ENCODE measurements at places on chromosomes 16 and 17.

DNA sequence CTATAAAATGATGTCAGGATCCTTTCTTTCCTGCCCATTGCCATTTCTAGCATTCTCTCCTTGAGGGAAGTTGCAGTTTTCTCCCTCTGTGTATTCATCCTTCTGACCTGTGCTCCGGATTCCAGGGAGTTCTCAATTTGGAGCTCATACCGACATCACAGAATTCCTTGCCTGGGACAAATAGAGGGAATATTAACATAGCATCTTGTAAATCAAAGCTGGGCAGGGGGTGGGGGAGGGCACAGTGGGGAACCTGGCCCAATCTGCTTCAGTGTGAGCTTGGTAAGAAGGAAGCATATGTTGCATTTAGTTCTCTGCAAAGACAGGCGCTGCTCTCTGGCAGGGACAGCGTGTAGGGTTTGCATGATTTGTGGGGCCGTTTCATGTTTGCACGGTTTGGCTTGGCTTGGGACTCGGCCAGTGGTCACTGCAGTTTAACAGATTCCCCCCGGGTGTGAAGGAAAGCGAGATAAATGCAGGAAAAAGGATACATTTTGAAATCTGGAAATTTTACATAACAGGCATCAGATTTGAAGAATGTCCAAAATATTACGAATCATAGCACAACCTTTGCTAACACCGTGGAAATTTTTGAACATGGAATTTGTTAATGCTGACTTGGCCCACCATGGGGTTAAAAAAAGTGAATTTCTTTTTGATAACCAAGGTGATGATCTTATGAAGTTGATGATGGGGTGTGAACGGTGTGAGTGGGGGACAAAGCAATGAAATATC, 178.0 kb downstream of the WWOX start:
- H3K4me3 ChIP-seq, result no peak overlapping the region
- H3K27me3 ChIP-seq, result no peaks in the 10 kb centered on the region
- H3K36me3 ChIP-seq, result no peaks in the 10 kb centered on the region
- DNase-seq, result no peak

DNA sequence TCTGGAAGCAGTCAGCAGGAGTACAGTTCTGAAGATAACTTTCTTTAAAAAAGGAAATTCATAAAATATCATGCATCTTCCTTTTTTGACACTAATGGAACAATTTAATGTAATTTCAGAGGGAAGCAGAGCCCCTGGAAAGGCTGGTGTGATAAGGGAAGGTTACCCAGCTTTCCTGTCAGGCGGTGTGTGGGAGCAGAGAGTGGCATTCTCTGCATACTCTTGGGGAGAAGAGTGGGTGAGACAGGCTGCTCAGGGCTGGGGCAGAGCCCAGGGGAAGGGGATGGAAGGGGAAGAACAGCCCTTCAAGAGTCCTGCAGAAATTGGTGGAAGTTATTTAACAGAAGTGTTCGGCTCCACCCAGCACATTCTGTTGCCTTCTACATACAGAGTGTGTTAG, 84.7 kb downstream of the PRKCB start:
- H3K27me3 ChIP-seq, result no peaks in the 10 kb centered on the region
- DNase-seq, result no peak
- H3K4me3 ChIP-seq, result no peak overlapping the region

DNA sequence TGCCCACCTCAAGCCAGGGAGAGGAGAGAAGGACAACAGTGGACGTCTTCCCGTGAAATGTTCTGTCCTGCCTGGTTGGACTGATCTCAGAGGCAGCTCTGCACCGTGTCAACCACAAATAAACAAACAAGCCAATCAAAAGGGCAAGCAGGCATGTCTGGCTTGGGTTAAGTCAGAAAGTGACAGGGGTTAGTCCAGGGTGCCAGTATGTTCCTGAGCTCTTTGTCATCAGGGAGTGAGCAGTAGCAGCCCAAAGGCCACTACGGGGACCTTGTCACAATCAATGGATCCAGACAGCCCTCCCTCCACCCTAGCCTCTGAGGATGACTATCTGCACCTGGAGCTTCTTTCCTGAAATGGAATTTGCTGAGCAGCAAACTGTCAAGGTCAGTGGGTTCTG, 35.0 kb downstream of the CNGB1 start:
- H3K4me3 ChIP-seq, result no peak overlapping the region
- H3K36me3 ChIP-seq, result no peaks in the 10 kb centered on the region
- no peak overlapping the region for H3K27ac ChIP-seq

DNA sequence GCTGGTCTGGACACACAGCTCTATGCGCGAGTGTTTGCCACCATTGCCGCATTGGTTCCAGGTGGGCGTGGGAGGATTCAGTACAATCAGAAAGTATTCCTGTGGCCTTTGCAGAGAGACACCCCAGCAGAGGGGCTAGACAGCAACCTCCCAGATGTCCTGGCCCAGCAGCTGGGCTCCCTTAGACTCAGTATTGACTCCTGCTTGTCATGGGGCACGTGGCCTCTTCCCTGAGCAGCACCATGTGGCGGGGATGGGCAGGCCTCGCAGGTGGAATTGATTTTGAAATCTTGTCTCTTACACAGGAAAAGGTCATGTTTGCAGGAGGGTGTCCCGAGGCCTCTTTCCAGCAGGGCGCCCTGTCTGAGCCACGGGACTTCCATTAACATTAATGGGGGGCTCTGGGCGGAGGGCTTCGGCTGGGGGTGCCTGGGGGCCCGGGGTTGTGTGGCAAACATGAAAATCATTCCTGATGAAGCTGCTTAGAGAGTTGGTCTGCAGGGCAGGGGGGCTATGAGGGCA, 96.4 kb downstream of the C16orf78 start:
- no peak overlapping the region for H3K27ac ChIP-seq
- no peak overlapping the region for H3K4me3 ChIP-seq
- no peaks in the 10 kb centered on the region for H3K4me1 ChIP-seq
- no peaks in the 10 kb centered on the region for H3K27me3 ChIP-seq
- H3K36me3 ChIP-seq, result no peaks in the 10 kb centered on the region

DNA sequence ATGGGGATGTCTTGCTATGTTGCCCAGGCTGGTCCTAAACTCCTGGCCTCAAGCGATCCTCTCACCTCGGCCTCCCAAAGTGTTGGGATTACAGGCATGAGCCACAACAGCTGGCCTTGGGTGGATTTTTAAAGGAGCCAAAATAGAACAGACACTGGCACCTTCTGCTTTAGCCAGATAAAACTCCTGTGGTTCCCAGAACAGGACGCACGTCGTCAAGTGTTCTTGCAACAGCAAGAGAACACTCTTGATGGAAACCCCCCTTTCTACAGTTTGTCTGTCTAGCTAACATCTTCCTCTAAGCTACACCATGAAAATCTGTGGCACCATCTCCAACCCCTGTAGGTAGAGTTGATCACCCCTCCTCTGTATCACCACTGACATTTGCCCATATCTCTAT, 122.6 kb downstream of the NPIPB5 start:
- no peak overlapping the region for H3K27ac ChIP-seq
- no peaks in the 10 kb centered on the region for H3K4me1 ChIP-seq
- no peak for DNase-seq
- no peaks in the 10 kb centered on the region for H3K27me3 ChIP-seq
- H3K4me3 ChIP-seq, result no peak overlapping the region
- H3K36me3 ChIP-seq, result no peaks in the 10 kb centered on the region

DNA sequence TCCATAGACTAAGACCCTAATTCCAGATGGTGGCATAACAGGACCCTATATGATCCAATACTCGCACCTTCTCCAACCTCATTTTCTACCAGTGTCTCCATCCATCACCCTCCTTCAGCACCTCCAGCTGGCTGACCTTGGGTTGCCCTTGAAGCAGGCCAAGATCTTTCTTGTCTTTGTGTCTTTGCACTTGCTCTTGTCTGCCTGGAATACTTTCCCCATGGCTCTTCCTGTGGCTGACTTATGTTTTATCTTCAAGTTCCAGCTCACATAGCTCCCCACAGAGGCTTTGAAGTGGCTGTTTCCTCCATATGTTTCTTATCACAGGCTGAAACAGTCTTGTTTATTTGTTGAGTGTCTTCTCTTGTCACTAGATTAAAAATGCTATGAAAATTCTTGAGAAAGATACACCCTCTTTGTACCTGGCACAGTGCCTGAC, 29.6 kb upstream of the MMD start:
- H3K27ac ChIP-seq, result no peak overlapping the region
- no peak for DNase-seq
- no peaks in the 10 kb centered on the region for H3K27me3 ChIP-seq
- H3K4me1 ChIP-seq, result no peaks in the 10 kb centered on the region

DNA sequence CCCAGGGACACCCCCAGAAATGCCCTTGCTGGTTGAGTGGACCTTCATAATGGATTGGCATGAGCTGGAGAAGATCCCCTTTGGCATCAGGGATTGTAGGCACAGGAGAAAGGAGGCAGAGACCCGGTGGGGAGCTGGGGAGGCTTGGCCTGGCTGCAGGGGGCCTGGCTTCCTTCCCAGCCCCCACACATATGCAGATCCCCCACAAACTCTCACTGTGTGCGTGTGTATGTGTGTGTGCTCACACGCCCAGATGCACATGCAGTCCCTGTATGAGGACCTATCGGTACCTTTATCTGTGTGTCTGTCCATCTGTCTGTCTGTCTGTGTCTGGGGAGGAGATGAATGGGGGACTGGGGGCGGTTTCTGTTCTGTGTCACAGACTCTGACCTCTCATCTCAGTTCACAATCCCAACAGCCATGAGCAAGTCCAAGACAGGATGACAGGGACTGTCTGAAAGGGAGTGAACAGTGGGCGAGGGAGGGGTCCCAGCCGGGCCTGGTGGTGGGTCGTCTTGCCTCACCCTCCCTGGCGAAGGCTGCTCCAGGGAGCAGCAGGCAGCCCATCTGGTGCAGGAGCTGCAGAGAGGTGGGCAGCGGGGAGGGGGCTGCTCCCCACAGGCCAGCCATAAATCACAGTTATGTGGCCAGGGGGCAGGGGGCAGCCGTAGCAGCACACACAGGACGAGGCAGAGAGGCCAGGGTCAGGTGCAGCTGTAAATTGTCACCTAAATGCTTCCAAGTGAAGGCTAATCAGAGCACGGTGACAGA, 46.7 kb upstream of the LHX1 start:
- H3K36me3 ChIP-seq, result no peaks in the 10 kb centered on the region
- peaks cover 9% of the 10 kb centered on the region for H3K27me3 ChIP-seq
- H3K4me3 ChIP-seq, result no peak overlapping the region

- peak overlapping the region; percentile 46 for H3K4me3 ChIP-seq
- peaks cover 7% of the 10 kb centered on the region for H3K4me1 ChIP-seq
- H3K36me3 ChIP-seq, result no peaks in the 10 kb centered on the region
- DNase-seq, result peak; percentile 86
These were observed 4.7 kb downstream of the KCTD5 start for GRCh38 chr16:2686912-2687507.

DNA sequence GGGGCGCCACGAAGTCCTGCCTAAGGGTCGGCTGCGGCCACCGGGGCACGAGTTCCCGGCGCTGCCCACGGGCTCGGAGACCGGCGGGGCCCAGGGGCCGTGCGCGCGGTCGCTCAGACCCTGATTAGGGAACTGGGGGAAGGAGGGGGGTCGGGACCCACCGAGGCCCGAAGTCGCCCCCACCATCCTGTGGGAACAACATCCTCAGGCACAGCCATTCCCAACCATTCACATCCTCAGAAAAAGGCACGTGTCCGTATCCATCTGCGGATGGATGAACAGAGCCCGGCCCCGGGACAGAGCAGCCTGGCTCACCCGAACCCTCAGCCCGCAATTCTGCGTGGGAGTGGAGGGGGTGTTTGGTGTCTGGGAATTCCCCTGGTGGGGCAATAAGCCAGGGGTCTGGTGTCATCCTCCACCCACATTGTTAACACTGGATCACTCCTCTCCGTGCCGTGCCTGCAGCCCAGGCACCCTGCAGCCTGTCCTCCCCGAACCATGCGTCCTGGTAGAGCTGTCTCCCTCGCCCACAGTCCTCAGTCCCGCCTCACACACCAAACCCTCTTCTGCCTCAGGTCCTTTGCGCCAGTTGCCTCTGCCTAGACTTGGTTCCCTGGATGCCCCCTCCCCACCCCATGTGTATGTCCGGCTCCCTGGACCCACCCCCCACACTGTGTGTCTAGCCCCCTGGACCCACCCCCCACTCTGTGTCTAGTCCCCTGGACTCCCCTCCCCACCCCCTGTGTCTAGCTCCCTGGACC, 789 bp upstream of the CCDC57 start:
- peak overlapping the region; percentile 92 for H3K4me3 ChIP-seq
- no peaks in the 10 kb centered on the region for H3K27me3 ChIP-seq
- H3K36me3 ChIP-seq, result no peaks in the 10 kb centered on the region
- no peak for DNase-seq

GRCh38 chr17:43469145-43469544, 14.6 kb upstream of the DHX8 start:
- DNase-seq, result no peak
- peaks cover 33% of the 10 kb centered on the region for H3K27me3 ChIP-seq
- no peak overlapping the region for H3K27ac ChIP-seq

- no peaks in the 10 kb centered on the region for H3K4me1 ChIP-seq
- no peaks in the 10 kb centered on the region for H3K27me3 ChIP-seq
- H3K27ac ChIP-seq, result no peak overlapping the region
- no peak for DNase-seq
- H3K4me3 ChIP-seq, result no peak overlapping the region
These were observed 138.2 kb downstream of the CYLD start for GRCh38 chr16:50879873-50880695.

DNA sequence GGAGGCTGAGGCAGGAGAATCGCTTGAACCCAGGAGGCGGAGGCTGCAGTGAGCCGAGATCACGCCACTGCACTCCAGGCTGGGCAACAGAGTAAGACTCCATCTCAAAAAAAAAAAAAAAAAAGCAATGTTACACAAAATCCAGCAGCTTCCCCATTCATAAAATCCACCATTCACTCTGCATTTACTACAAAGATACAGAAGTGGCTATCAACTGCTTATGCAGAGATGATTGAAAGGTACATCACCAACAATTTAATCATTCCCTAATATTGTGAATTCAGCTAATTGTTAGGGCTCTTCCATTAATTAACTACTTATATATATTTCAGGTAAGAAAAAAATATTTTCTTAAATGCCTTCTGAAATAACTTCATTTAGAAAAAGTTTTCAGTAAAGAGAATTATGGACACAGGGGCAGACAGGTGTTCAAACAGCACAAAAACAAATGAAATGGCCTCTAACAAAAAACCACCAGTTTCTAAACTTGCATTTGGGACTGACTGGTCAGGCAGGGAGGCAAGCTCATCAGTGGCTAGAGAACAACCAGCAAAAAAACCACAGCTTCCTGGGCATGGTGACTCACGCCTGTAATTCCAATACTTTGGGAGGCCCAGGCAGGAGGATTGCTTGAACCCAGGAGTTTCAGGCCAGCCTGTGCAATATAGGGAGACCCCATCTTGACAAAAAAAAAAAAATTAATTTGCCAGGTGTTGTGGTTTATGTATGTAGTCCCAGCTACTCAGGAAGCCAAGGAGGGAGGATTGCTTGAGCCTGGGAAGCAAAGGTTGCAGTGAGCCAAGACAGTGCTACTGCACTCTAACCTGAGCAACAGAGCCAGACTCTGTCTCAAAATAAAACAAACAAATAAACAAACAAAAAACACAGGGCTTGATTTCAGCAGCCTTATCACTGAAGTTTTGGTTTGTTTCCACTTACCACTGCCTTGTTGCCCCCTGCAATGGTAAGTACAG, 26.3 kb downstream of the ERN1 start:
- peak overlapping the region; percentile 90 for H3K27ac ChIP-seq
- DNase-seq, result peak; percentile 81
- peaks cover 93% of the 10 kb centered on the region for H3K4me1 ChIP-seq
- no peaks in the 10 kb centered on the region for H3K27me3 ChIP-seq

Measured in MM.1S (cell line).